ENCODE measurements at places on chromosomes 2 and 18.
A peak's percentile ranks its signal among the peaks of the same experiment; 100 is the strongest.

GRCh38 chr2:200756618-200757321 is 54.9 kb upstream of the BZW1 start:
- no peak for DNase-seq

- peak; percentile 14 for DNase-seq
Measured at GRCh38 chr18:56789004-56789888, 138.1 kb downstream of the WDR7 start.

GRCh38 chr18:10037181-10037580 is 123.4 kb downstream of the VAPA start:
- no peak for DNase-seq

- no peak for DNase-seq
Measured at GRCh38 chr18:37584217-37584616, 18.6 kb upstream of the CELF4 start.

DNA sequence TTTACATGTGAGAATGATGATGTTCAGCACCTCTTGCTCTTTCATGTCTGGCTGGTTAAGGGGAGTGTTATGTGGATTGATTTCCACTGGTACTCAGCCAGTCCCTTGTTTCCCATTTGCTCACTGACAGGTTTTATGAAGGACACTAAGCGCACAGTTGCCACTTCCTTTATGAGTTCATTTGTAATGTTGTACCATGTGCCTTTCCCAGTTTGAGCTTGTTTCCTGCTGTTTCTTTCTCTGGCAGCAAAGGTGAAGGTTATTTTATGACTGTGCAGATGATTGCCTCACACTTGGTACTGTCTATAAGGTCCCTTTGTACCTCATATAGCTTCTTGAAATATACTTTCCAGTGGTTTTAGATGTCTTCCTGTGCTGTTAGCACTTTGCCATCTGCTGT is 1700.5 kb upstream of the TMEFF2 start:
- no peak for DNase-seq

DNA sequence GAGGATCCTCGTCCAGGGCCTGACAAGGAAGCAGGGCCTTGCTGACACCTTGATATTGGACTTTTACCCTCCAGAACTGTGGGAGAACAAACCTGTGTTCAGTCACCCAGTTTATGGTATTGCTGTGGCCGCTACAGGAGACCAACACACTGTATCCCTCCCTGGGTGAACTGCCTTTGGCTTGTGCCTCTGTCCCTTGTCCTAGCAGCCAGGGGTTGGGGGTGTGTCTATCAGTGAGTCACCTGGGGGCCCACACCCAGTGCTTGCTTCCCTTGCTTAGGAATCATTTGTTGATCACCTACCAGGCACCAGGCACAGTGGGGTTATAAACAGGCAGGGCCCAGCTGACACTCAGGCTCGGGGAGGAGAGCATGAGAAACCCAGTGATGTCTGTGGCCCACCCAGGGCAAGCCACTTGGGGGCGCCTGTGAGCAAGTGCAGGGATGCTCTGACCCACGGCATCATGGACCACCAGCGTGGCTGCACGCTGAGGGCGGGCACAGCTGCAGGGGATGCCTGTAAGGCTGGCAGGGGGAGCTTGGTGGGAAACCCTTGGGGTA is 17.1 kb downstream of the TMEM185B start:
- DNase-seq = peak; percentile 47

DNA sequence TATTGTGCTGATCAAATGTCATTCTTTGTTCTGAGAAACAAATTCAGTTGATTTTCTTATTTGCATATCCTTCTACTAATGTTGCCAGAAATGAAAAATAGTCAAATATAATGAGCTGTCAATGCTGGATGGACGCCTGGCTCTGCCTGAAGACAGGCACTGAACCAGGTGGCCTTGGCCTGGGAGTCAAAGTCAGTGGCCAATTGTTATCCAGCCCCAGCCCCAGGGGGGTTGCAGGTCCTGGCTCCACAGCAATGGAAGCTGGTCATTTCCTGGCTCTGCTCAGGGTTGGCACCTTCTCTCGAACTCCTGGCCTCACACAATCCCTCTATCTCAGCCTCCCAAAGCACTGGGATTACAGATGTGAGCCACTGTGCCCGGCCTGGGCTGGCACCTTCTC is 176.8 kb upstream of the GLI2 start:
- DNase-seq = no peak

GRCh38 chr18:26091047-26091630 is 726 bp upstream of the SS18 start:
- no peak for DNase-seq

- no peak for DNase-seq
Measured at GRCh38 chr2:39246382-39246980, 2.7 kb upstream of the CDKL4 start.

GRCh38 chr2:216636551-216637450 is 3.6 kb downstream of the IGFBP2 start:
- DNase-seq = no peak

- DNase-seq = no peak
Measured at GRCh38 chr2:126771094-126771493, 115.1 kb downstream of the GYPC start.

DNA sequence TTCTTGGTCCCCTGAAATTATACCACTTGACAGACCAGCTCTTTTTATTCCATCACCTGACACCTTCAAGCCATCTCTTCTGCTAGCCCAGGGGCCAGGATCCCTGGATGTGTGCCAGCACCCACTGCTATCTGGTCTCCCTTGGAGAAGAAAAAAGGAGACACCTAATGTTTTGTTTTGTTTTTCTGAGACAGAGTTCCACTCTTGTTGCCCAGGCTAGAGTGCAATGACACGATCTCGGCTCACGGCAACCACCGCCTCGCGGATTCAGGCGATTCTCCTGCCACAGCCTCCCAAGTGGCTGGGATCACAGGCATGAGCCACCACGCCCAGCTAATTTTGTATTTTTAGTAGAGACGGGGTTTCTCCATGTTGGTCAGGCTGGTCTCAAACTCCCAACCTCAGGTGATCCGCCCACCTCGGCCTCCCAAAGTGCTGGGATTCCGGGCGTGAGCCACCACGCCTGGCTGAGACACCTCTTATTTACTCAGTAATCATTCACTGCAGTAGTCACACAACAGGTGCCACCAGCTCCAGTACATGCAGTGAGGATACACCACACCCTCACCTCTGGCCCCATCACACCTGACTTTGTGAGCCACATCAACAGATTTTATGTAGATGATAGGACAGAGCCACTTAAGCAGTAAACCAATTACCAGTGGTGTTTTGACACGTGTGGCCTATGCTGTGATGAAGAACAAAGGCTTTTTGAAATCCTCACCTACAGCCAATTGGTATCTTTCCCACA is 42.8 kb upstream of the PCBP1 start:
- no peak for DNase-seq

DNA sequence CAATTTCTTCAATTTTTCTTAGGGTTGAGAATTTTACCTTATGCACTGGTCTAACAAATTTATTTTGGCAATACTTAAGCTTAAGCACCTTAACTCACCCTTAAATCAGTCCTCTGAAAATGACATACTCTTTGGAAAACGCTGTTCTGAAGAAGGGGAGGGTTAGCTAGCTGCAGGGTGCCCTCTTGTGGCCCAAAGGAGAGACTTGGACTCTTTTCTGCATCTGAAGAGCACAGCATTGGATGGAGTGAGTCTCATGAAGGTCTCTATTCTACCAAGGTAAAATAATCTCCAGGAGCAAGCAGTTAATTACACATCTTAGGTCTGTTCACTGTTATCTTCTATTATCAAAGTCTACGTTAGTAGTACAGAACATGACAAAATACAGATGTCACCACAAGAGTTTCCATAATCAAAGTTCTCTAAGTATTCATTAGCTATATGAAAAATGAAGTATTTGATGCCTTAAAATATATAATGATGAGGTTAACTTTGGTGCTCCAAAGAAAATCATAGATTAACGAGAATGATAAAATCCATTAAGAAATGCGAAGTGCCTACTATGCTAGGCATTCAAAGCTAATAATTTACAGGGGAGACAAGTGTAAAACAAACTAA is 24.4 kb downstream of the PUM2 start:
- DNase-seq = no peak

- DNase-seq = no peak
Measured at GRCh38 chr2:138176862-138177439, 212.7 kb downstream of the HNMT start.

- DNase-seq = no peak
Measured at GRCh38 chr2:59301466-59302402, 1060.6 kb upstream of the FANCL start.

DNA sequence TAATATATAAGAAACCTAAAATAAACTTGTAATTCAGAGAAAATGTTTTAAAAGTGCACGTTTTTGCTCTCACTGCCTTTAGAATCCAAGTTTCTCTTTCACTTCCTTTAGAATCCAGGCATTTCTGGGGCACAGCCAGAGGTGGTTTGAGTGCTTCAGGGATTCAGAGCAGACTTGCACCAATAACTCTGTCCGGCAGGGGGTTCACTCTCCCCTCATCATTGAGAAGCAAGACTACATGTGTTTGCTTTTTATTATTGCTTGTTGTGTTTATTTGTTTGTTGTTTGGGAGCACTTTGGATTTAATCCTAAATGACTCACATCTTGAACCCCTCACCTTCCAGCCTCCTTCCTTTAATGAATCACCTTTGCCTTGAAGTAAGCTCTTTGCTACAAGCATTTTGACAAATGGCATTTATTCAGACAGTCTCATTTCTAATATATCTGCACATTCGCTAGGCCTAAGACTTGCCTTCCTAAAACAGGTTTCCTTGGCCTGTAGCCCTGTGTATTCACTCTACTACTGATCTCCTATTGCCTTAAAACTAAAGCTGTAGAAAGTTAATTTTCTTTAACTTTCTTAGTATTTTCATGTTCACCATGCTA is 233.5 kb upstream of the ATP5MC3 start:
- DNase-seq = no peak

- DNase-seq = no peak
Measured at GRCh38 chr18:79576686-79577351, 102.8 kb upstream of the CTDP1 start.

DNA sequence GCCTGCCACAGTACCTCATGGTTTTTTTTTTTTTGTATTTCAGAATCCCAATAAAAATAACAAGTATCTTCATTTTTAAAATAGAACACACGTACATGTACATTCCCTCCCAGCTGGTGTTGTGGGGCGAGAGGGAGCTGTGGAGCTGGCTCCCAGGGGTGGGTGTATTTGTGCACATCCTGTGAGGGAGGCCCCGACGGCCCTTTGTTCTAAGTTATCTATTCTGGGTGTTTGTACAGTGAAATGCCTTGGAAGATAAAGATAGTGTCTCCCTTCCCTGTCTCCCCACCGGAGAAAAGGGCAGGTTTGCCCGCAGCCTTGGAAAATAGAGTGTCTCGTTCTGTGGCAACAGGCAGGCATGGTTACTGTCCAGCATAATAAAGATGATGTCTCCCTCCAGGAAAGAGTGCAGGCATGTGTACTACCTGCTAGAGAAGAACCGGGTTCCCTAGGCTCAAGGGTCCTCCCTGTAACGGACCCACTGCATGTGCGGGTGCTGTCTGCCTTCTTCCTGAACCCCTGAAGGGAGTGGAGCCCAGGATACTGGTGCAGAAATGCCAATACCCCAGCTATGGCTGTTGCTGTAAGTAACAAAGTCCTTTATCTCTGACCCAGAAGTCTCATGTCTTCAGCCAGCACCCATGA is 12.1 kb upstream of the ALLC start:
- no peak for DNase-seq

DNA sequence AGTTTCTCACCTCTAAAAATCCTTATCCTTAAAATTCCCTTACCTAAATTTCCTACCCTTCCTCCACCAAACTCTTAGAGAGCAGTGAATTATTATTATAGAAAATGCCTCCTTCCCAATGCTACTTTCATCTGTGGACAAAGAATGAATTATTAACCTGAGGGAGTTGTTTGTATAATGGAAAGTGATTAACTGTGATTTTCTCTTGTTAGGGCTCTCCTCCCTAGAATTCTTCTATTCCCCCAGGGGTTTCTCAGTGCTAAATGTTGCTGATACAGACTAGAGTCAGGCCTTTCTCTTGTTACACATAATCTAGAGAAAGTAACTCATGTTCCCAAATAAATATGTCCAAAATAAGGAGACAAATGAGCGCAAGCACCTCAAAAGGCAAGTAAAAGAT is 23.3 kb downstream of the EPB41L5 start:
- DNase-seq = no peak

- no peak for DNase-seq
Measured at GRCh38 chr2:46329803-46330775, 32.9 kb downstream of the EPAS1 start.

All from activated naive CD8-positive, alpha-beta T cell treated with anti-CD3 and anti-CD28 coated beads for 36 hours (primary cell).